ENCODE measurements at places on chromosomes 6 and 20.

- DNase-seq = no peak
These were observed at the start of gene WFDC2 for GRCh38 chr20:45469336-45470261. Gene WFDC2 (plus strand): TSS chr20:45469753. CDS start chr20:45469782, 29 bp downstream.

- DNase-seq = no peak
These were observed 190.9 kb downstream of the LAMA2 start for GRCh38 chr6:129073691-129074395.

- DNase-seq = no peak
These were observed 11.6 kb downstream of the GMPR start for GRCh38 chr6:16249971-16250370.

DNA sequence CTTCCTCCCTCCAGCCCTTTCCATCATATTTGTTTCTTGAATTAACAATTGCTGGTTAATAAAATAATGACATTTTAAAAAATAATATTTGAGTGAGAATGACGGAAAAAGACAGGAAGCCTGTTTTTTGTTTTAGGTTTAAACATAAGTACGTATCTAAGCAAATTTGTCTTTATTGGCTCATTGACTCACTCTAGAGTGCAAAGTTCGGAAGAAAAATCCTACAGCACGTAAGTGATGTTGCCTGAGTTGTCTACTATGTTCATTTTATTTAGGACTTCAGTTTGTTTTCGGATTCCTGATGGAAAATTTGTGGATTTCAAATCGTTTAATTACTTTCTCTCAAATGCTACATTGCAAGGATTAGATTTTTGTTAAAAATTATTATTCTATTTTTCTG lies 1435.7 kb upstream of the ADGRB3 start:
- DNase-seq = no peak

DNA sequence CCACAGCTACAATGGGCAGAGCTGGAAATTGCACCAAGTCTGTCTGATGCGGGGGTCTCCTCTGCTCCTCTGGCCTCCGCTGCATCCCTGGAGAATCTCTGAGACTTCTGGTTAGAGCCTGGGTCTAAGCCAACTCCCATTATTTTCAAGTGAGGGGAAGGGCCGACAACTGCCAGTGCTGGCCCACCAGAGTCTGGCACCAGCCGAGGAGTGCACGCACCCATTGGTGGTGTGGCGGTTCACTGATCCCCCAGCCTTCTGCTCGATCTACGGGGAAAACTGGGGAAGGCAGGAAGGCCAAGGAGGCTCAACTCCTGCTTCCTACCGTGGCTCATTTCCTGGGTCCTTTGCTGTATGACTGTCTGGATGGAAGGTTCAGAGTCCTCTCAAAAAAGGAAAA lies 6.2 kb downstream of the NQO2 start:
- no peak for DNase-seq

DNA sequence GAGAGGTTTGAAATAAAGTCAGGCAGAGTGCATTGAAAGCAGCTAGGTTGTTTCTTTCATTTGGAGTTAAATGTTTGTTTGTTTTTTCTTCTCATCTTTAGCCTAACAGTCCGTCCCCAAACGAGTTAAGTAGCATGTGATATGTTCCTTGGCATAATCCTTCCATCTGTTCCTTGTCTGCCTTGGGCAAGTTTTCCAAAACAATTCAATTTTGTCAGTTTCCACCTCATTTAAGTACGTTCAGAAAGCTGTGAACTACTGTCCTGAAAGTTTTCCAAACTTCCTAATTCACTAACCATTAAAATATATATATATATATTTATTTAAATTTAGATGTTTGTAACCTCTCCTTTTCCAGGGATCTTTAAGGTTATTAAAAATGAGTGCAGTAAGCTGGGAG lies 61.8 kb upstream of the HDAC2 start:
- DNase-seq = no peak

- DNase-seq = no peak
These were observed 12.6 kb downstream of the TCP11 start for GRCh38 chr6:35128496-35128895.

- no peak for DNase-seq
These were observed 60.7 kb upstream of the TULP4 start for GRCh38 chr6:158251565-158251964.

- DNase-seq = no peak
These were observed 27.1 kb upstream of the KIAA1586 start for GRCh38 chr6:57019434-57019833.

DNA sequence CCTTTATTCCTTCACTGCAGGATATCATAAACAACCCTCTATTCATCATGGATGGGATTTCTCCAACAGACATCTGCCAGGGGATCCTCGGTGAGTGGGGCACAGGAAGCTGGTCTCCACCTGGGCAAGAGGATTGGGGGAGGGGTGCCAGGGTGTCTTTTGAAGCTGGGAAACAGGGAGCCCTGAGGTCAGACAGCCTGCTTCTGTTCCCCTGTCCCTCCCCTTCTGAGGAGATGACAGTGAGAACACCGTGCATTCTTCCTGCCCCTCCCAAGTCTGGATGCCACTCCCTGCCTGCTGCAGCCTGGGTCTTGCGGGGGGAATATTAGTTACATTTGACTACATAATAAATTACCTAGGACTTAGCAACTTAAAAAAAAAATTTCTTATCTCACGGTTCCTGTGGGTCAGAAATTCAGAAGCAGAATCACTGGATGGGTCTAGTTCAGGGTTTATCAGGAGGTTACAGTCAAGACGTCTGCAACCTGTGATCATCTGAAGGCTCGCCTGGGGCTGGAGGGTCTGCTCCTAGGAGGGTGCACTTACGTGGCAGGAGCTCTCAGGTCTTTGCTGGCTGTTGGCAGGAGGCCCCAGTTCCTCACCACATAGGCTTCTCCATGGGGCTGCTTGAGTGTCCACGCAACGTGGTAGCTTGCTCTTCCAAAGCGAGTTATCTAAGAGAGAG lies 11.4 kb downstream of the CAPN11 start:
- DNase-seq = no peak

DNA sequence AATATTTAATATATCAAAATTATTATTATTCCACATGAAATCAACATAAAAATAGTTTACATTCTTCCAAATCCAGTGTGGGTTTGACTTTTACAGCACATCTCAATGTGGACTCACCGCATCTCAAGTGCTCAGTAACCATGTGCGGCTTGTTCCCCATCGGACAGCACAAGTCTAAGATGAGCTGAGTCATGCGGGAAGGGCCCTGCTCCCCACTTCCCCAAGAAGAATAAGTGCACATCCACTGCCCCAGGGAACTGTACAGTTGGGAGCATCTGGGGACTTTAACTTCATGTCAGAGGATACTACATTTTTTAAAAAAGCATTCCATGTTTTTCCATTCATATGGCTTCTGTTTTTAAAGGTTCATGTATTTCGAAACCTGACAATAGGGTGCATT lies 325.6 kb downstream of the BTBD3 start:
- DNase-seq = no peak

GRCh38 chr6:5984150-5985089 lies 22.3 kb downstream of the NRN1 start:
- no peak for DNase-seq

GRCh38 chr6:112026933-112027332 lies 27.0 kb upstream of the CCN6 start:
- DNase-seq = no peak

GRCh38 chr6:39882531-39882899 lies 51.7 kb downstream of the MOCS1 start:
- DNase-seq = no peak

DNA sequence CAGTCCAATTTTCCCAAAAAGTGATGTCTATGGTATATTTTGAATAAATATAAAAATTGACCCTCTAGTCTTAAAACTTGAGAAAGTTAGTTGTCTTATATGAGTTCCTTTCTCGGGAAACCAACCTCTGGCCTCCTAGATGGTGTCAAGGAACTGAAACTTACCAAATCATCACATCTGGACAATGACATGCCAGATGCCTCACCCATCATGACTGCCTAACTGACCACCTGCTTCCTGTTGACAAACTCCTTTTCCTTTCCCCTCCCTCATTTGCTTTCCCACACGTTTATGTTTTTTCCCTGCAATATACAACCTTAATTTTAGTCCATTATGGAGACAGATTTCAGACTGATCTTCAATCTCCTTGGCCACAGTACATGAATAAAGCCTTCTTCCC lies 731.0 kb downstream of the EPHA7 start:
- no peak for DNase-seq

GRCh38 chr20:11738852-11739251 lies 178.8 kb upstream of the BTBD3 start:
- no peak for DNase-seq

DNA sequence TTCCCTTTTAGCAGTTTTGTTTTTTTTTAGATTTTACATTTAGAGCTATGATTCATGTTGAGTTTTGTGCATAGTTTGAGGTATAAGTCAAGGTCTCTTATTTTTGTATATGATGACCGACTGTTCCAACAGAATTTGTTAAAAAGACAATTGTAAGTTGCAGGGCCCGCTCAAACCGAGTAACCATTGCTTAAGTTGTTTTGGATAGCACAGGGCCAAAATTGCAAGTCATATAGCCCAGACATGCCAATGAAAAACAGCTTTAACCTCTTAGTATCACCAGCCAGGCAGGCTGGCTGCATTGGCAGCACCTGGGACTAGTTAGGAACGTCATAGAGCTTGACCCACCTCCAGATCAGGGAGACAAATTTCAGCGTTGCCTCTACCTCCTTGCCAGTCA lies 47.3 kb downstream of the PFDN4 start:
- no peak for DNase-seq

DNA sequence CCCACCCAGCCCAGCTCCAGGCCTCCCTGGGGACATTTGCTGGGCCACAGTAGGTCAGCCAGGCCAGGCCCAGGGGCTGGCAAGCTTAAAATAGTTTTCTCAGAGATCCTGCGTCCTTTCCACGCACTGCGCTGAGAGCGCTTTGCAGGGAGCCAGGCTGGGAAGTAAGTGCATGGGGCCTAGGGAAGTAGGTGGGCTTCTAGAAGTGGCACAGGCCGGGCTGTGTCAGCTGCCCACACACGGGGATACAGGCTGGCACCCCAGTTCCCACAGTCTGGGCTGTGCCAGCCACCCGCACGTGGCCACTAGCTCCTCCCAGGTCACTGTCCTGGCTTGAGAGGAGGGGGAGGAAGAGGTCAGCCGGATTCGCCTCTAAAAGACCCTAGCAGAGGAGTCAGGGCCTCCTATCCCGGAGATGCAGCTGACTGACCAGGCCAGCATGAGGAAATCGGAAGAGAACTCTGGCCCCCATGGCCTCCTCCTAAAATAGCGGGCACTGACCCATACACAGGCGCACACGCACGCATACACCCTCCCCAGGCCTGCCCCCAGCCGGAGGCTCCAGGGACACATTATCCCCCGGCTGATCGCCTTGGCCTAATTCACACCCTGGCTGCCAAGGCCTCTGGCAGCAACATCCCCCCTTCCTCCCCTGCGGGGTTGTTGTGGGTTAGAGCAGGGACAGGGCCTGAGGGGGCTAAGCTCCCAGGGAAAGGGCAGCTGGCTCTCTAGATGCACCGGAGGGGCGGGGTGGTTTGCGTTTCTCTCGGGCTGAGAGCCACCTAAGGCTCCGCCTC lies 5.4 kb downstream of the SLCO4A1 start:
- DNase-seq = no peak

DNA sequence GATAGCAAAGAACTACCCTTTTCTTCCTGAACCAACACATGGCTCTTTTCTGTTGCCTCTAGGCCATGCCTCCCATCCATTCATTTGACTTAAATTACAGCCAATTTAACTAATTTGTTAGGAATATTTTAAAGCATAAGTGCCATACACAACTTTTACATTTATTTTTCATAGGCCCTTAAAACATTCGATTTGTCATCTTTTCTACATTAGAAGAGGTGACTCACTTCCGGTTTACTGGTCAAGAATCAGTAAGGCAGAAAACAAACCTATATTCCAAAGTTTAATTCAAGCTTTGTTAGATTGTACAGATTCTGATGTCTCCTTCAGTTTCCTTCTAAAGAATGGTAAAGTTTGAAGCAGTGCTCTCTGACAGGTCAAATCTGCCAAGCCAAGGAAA lies 344.3 kb downstream of the SAMD5 start:
- DNase-seq = no peak

DNA sequence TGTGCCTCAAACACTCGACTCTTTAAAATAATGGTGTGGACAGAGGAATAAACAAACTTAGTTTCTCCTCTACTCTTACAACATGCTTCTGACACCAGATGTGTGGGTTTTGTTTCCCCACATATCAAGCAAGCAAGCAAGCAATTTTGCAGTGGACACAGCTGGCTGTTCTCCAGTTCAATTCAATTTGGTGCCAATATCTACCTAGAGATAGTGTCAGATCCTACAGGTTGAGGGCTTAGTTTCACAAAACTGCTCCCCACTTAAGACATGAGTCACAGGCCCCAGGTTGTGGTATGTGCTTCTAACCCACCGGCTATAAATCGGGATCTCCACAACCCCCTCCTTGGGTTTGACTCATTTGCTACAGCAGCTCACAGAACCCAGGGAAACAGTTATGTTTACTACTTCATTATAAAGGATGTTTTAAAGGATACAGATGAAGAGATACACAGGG lies 131.4 kb upstream of the TRAF3IP2 start:
- no peak for DNase-seq

DNA sequence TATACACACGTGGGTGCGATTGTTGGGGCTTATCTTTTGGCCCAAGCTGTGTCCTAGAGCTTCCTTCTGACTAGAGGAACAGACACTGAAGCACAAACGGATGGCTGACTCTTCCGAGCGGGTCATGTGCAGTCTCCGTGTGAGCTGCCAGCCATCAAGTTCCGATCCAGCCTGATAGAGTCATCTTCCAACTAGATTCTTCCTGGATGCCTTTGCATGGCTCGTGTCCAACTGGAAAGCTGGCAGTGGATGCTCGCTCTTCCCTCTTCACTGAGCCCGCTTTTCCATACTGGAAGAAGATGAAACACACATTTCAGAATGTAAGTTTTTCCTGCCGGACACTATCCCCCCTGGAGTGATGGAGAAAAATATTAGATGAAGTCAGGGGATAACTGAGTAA lies 148.1 kb downstream of the SCML4 start:
- DNase-seq = no peak

- DNase-seq = no peak
These were observed 64.6 kb downstream of the SCAF8 start for GRCh38 chr6:154797857-154798256.

All from stimulated activated CD8-positive, alpha-beta memory T cell treated with anti-CD3 and anti-CD28 coated beads, Interleukin-4, amount 100 ng/mL, for 1 hour (primary cell).